CD8-positive, alpha-beta memory T cell (primary cell): ENCODE measurements at places on chromosomes 12 and 14.

- no peak for DNase-seq
These were observed 332.0 kb downstream of the CACNA1C start for GRCh38 chr12:2384533-2385351.

DNA sequence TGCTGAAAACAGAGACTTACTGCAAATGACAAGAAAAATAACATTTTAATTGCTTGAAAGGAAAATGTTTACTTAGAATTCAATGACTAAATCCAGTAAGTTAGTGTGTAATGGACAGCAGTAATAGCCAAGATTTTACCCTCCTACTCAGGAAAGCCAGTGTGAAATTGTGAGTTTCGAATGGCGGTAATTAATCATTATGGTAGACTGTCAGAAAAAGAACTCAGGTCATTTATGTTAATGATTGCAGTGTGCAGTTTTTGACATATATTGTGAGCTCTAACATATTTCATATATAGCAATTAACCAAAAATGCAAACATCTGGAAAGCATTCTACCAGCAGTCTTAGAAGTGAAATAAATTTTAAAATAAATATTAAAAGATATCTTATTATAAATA, 60.3 kb downstream of the PDZRN4 start:
- DNase-seq: no peak

DNA sequence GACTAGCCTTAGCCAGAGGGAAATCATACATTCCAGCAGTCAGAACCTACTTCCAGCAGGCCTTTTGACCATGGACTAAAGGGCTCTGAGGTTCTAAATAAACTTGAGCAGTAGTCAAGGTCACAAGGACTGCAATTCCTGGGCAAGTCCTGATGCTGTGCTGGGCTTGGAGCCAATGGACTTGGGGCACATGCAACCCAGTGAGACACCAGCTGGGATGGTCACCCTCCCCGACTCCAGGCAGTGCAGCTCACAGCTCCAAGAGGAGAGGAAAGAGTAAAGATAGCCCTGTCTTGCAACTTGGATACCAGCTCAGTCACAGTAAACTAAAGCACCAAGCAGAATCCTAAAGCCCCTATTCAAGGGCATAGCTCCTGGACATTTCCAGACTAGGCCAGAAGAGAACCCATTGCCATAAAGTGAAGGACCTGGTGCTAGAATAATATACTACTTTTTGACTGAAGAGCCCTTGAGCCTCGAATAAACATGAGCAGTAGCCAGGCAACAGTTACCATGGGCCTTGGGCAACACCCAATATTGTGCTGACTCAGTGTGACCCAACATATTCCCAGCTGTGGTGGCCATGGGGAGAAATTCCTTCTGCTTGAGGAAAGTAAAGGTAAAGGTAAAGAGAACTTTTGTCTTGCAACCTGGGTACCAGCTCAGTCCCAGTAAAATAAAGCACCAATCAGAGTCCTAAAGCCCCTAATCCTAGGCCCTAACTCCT, 226.2 kb upstream of the CLEC14A start:
- DNase-seq: no peak

DNA sequence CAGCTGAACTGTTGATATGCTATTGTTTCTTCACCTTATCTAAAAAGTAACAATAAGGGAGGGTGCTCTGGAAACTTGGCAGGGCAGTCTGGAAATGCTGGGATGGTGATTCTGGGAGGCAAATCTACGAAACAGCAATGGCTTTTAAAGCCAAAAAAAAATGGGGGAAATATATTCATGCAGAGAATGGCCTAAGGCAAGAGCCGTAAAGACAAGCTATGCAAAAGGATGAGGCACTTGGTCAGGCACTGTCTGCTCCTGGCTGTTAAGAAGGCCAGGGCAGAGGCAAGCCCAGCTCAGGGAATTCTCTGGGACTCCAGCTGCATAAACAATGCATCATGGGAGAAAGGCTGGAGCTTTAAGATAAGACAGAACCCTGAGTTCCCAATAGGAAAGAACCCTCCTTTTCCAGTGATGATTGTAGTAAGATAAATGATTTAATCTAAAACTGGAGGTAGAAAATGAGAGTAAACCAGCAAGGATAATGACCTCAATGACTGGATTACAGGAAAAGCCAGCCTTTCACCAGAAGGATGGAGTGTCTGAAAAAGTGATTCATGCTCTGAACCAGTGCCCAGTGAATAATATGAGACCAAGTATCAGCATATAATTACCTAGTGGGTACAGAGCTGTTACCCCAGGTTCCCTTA, 46.0 kb downstream of the ITPR2 start:
- no peak for DNase-seq

DNA sequence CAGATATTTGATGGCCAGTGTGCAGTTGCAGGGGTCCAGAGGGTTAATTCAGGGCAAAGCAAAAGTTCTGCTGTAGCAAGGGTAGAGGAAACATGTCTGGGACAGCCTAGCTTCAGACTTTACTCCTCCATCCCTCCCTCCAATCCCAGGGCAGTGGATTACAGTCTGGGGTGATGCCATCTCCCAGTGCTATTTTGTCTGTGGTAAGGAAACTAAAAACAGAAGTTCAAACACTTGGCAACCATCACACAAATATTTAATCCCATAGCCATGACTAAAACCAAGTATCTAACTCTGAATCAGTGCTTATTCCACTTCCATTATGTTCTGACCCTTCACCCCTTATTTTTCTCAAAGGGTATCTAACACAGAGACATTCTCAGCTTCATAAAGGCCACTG, 61.8 kb downstream of the PIK3C2G start:
- DNase-seq: no peak

GRCh38 chr14:105281371-105282097, 19.3 kb downstream of the BRF1 start:
- DNase-seq: no peak

- DNase-seq: no peak
These were observed 4.9 kb downstream of the HNRNPA1 start for GRCh38 chr12:54285150-54286041.

GRCh38 chr12:78802593-78802992, 62.0 kb upstream of the SYT1 start:
- no peak for DNase-seq
